Lower lobe of right lung (tissue), 2 donors: ENCODE measurements at places on chromosomes 3 and 15.
A peak's percentile ranks its signal among the peaks of the same experiment; 100 is the strongest.

- DNase-seq: no peak
Observed at GRCh38 chr3:43338295-43338694, 52.0 kb downstream of the SNRK start.

- no peak for DNase-seq
Observed at GRCh38 chr3:24640330-24640877, 145.8 kb upstream of the THRB start.

DNA sequence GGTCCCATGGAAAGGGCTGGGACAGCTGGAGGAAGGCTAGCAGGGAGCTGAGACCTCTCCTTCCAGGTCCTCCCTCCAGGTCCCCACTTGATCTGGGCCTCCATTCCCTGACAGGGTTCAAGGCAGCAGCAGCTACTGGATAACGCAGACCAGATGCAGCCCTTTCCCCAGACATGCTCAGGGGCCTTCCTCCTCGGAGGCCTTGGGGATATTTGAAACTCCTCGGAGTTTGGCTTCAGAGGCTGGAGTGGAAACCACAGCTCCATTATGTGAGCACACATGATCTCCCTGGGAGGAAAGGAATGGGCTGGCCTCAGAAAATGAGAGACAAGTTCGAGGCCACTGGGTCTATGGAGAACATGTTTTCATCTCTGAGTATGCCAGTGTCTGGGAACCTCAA is 119.3 kb downstream of the SMAD6 start:
- no peak for DNase-seq

DNA sequence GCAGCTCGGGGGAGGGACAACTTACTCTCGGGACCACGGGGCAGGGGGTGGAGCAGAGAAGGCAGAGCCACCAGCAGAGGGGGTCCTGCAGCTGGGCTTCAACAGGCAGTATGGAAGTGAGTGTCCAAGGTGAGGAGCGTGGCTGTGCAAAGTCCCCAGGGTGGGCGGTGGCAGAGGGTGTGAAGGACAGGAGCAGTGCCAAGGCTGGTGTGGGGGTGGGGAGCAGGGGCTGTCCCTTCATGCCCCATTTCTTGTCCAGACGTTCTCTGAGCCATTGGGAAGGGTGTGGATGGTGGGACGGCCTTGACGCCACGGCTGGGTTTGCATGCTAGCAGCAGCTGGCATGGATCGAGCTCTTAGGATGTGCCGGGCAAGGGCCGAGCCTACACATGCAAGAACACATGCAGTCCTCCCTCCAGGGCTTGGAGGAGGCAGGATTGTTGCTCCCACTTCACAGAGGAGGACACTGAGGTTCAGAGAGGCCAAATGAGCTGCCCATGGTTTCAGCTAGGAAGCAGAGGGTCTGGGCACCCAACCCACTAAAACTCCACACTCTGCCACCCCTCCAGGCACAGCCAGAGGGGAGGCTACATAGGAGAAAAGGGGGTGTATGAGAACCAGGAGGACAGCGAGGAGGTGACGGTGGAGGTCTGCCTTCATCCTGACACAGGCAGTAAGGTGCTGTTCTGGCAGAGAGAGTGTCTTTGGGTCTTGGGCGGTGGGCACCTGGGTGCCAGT is 93.6 kb downstream of the TBC1D2B start:
- DNase-seq: no peak

- no peak for DNase-seq
Observed at GRCh38 chr15:84921121-84921520, 36.7 kb downstream of the SLC28A1 start.

- DNase-seq: no peak
Observed at GRCh38 chr3:113231827-113232253, 20.5 kb downstream of the BOC start.

DNA sequence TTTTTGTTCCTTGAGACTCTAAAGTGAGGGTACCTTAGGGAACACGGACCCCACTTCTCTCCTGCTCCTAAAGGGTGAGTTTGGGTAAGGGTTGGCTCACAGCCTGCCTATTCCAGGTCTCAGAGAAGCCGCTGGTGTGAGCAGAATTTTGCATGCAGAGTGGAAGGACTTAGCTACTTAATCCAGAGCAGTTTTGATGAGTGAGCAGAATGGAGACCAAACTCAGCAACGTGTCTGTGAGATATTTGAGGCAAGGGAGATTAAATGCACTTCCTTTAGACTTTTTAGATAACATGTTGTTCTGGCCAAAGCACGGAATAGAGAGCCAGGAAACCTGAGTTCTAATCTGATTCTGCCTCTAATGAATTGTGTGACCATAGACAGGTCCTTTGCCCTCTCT is 5.1 kb downstream of the SLC24A1 start:
- DNase-seq: no peak

DNA sequence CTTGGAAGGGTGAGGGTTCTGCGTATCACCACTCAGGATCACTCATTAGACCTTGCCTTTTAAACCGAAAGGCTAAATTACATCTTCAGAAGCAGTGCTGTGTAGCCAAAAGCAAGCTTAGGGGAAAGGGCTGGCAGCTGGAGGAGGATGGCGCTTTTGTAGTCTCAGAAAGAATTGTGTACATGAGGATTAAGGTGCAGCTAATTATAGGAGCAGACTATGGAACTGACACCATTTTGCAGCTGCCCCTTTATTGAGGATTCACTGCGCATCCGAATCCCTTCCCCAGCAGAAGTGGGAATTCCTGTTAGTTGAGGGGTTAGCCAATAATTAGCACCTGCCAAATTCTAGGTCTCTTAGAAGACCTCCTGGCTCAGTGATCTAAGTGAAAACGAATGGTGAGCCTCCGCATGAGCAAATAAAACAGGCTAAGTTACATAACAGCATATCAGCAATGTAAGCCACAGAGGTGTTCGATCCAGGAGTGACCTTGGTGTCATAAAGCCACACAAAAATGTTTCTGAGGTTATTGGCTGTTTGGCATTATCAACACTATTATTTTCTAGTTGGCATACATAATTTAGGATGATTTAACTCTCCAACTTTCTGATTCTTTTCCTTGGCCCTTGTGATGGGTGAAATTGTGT is 42.6 kb upstream of the SEMA6D start:
- no peak for DNase-seq

- DNase-seq: no peak
Observed at GRCh38 chr3:732326-732928, 360.4 kb upstream of the CNTN6 start.

- peak; percentile 52 for DNase-seq
Observed at GRCh38 chr15:57376696-57377477, 582 bp downstream of the CGNL1 start.
